ENCODE measurements at places on chromosomes 3 and 15.
A peak's percentile ranks its signal among the peaks of the same experiment; 100 is the strongest.

GRCh38 chr3:17686613-17687012, 55.8 kb downstream of the TBC1D5 start:
- no peak for DNase-seq

- DNase-seq: no peak
Observed at GRCh38 chr3:27614592-27614991, 107.5 kb downstream of the EOMES start.

- DNase-seq: no peak
Observed at GRCh38 chr3:78868570-78868969, 899.2 kb downstream of the ROBO1 start.

GRCh38 chr15:35867356-35867755, 321.4 kb upstream of the DPH6 start:
- no peak for DNase-seq

DNA sequence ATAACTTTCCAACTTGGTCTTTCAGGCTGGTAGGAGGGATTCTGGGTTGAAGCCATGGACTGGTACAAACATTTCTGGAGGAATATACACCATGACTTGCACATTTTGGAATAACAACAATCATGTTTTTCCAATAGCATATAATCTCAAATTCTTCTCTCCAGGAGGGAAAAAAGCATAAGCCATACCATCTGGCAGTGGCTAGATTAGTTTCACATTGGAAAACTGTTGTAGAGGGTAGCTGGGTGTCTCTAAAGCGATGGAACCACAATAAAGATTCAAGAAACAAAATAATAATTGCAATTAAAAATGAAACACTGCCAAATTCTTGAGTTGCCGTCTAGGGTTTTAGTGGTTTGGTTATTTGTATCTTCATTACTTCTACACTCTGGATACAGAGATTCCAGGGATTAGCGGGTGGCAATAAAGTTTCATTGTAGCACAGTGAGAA, 278.5 kb upstream of the RASGRP1 start:
- DNase-seq: no peak

DNA sequence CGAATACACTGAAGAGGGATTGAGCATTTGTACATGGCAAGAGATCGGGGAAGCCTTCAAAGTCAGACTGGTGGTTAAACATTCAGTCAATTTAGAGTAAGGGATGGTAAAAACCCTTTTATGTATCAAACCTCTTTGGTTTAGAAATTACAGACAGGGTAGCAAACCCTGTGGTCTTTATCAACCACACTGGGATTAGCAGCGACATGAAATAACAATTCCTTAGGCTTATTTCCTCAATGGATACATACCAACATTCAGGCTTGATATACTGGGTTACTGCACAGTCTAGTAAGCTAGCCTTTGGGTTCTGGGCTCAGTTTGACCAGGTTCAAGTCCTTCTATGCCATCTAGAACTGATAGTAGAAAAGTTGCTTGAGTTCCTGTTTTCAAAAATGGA, 127.4 kb downstream of the THRB start:
- no peak for DNase-seq

DNA sequence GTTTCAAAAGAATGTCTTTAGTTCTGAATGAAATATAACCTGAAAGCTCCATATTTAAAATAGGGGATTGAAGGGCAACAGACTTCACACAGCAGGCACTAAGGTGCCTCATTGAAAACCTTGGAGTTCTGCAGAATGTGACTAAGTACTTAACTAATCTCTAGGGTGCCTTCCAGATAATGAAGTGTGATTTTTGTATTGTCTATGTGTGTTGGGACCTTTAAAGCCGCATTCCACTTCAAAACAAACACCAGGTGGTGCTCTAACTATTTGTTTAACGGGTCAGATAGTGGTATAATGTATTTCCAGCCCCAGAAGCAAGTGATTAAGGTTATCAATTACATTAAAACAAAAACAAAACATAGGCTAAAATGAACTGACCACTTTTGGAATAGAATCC, 28.0 kb downstream of the TFG start:
- peak; percentile 13 for DNase-seq

DNA sequence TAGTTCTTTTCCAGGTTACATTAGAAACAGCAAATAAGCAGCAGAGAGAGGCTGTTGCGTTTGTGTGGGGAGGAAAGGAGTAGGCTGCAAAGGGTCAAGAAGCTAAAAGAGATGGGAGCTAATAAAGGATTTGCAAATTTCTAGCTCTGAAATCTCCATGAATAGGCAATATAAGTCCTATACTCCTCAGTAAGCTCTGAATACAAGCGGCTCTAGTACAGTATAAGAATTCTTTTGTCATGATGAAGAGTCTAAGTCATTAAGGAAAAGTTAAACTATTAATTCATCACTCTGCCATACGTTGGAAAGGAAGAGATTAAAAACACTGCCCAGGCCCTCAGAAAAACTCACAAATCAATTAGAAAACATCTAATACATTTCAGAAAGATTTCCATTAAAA, 59.3 kb downstream of the CEP152 start:
- no peak for DNase-seq
